Esophagus squamous epithelium (tissue), 5 donors: ENCODE measurements at places on chromosomes 1 and 21.

GRCh38 chr1:7042322-7043190 is 257.3 kb downstream of the CAMTA1 start:
- DNase-seq = no peak

DNA sequence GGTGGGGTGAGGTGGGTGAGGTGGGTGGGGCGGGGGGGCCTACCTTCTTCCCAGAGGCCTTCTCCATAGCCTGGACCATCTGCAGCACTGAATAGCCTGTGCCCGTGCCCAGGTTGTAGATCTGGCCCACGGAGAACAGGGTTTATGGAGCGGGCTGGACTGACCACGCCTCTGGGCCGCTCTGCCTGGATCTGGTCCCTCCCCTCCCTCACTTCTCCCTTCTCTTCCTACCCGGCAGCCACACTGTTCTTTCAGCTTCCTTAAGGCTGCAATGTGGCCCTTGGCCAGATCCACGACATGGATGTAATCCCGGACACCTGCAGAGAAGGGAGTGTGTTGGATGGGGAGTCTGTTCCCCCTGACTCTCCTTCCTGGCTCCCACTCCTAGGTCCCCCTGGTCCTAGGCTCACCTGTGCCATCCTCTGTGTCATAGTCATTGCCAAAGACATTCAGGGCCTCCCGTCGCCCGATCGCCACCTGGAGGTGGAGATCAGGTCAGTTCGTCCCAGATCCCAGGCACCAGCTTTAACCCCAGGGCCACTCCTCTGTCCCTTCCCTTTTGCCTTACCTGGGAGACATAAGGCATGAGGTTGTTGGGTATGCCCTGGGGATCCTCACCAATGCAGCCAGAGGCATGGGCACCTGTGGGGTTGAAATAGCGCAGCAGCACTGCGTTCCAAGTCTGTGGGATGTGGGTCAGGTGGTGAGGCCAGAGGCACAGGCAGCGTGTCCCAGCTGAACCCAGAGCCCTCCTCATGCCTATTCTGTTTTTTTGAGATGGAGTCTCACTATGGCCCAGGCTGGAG is 3.9 kb downstream of the GALE start:
- DNase-seq = no peak

DNA sequence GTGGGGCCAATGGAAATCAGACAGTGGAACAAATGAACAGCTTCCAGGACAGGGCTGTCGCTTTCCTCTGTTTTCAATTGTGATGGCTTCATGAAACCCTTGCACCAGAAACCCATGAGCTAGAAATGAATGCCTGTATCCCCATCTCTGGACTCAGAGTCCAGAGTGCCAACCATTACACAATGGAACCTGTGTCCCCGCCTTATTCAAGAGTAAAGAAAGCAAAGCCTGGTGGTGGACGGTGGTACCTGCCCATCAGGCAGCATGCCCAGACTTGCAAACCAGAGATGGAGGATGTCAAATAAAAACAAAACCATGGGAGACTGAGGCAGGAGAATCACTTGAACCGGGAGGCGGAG is 4.4 kb upstream of the CAPN2 start:
- DNase-seq = no peak

GRCh38 chr1:214261206-214262123 is 19.5 kb upstream of the SMYD2 start:
- no peak for DNase-seq

DNA sequence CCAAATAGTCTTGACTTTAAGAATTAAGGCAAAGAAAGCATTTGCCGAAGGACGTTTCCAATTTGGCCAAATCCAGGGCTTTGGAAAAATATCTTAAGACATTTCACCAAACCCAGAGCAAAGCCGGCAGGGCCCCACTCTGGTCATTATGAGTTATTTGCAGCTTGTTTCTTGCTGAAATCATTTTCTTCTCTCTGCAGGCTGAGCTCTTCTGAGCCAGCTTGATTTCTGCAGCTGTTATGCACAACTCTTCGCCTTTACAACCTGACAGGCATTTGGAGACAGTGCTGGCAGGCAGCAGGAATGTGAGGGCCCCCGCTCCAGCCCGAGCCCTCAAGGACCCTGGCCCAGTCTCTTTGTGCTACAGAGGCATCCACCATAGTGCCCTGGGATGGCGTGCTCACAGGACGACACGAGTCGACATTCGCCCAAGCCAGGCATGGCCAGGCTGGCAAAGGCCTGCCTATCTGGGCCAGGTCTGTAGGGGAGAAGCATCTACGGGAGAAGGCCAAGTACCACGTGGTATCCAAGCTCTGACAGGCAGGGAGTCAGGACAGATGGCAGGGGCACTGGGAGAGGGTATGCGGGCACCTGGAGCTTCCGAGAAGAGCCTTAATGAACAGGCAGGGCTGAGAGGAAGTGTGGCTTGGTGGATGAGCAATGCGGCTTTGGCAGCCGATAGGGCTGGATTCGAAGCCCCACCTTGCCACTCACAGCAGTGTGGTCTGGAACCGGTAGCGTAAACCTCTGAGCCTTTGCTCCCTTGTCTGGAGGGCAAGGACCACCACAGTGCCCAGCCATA is 32.3 kb downstream of the SYF2 start:
- DNase-seq = no peak

DNA sequence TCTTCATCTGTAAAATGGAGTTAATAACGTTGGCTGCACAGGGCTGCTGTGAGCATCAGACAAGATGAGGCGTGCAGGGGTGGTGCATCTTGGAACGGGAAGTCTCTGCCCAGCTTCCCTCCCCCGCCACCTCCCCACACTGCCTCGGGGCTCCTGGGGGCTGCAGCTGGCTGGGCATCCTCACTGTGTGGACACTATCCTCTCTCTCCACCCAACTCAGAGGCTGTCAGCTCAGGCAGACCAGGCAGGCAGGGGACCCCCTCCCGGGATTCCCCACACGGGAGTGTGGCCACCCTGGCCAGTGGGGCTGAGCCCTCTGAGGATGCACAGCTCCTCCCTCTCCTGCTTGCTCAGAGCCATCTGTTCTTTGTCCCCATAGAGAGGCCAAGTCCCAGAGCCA is 122.7 kb downstream of the CCDC185 start:
- DNase-seq = no peak

- DNase-seq = no peak
These were observed 58.3 kb downstream of the SIM2 start for GRCh38 chr21:36757196-36757595.

- DNase-seq = no peak
These were observed 33.1 kb downstream of the SIPA1L2 start for GRCh38 chr1:232596666-232597303.

DNA sequence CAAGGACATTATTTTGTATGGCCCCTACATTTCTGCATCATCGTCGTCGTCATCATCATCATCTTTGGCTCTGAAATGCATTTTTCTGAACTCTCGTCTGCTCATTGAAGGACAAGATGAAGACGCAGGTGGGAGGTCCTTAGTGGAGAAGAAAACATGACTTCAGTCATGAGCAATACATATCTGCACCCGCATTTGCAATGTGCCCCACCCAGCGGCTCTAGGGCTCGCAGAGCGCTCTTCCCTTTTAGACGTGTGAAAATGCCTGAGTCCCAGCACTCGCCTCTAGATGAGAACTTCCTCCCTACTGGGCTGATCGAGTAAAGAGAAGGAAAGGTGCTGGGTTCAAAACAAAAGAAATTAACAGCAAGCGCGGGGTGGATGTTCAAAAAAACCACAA is 10.1 kb downstream of the C1orf174 start:
- DNase-seq = no peak

- DNase-seq = no peak
These were observed 167.9 kb upstream of the IRF2BP2 start for GRCh38 chr1:234777856-234778220.

- no peak for DNase-seq
These were observed 56.2 kb downstream of the DPYD start for GRCh38 chr1:97864615-97865014.

- DNase-seq = no peak
These were observed 1.3 kb upstream of the TXNIP start for GRCh38 chr1:145997718-145998023.

DNA sequence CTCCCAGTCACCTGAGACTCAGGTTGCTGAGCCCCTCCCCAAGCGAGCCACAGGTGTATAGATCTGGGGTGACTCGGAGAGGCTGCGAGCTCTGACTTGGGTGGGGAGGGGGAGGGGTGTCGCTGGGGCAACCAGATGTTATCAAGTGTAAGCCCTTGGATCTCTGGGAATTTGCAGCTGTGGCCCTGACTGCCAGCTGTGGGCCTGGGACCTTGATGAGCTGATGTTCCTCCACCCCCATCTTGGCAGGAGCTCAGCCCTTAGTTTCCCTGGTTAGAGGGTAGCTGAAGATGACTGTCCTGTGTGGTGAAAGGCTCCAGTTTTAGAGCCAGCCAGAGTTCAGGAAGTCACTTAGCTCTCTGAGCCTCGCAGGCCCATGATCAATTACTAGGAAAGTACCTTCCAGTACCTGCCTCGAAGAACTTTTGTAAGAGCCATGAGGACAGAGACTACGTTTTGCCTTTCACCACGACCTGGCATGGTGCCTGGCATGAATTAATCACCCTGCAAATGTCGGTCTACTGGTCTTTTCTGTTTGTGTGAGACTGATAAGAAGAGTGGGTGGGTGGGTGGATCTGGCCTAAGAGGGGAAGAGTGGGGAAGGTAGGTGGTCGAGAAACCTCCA is 55.8 kb downstream of the YARS1 start:
- no peak for DNase-seq

DNA sequence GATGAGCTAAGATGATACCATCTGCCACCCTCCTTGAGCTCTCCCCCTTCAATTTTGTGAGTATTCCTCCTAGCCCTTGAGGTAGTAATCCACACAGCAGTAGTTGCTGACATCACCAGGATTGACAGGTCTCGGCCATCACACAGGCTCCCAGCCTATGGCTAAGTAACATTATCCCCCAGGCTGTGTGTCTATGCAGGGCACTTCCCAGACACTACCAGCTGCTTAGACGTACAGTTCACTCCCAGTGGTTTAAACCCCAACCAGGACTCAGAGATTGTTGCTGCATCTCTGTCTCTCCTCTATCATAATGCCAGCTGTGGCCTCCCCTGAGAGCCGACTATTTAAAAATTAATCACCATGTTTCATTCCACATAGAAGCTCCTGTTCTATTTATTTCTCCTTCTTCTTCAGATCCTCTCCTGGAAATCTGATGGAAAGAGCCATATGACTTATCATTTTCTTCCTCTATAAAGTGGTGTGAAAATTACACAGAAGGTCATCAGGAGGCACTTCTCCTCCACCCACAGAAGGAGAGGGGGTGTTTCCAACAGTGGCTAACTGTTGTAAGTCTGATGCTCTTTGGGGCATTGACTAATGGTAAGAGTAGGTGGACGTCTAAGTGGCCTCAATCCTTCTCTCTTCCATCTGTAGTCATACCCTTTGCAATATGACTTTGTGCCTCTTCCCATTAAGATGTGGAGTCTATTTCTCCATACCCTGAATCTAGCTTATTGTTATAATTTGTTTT is 396.3 kb downstream of the SETD4 start:
- DNase-seq = no peak

DNA sequence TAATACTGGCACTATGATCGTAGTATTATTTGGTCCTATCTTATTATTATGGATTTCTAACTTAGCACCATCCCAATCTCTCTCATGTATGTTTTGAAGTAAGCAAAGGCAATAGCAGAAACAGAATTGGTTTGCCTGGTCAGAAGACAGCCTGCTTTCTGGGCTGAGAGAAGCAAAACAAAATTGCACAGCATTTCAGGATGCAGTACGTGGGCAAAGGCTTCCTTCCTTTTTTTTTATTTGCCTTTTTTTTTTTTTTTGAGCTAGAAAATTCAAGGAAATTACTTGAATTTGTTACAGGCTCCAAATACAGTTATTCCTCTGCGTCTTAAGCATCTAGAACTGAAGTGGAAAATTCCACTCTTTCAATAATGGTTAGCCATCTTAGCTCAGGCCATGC is 8.8 kb downstream of the CDA start:
- DNase-seq = no peak

DNA sequence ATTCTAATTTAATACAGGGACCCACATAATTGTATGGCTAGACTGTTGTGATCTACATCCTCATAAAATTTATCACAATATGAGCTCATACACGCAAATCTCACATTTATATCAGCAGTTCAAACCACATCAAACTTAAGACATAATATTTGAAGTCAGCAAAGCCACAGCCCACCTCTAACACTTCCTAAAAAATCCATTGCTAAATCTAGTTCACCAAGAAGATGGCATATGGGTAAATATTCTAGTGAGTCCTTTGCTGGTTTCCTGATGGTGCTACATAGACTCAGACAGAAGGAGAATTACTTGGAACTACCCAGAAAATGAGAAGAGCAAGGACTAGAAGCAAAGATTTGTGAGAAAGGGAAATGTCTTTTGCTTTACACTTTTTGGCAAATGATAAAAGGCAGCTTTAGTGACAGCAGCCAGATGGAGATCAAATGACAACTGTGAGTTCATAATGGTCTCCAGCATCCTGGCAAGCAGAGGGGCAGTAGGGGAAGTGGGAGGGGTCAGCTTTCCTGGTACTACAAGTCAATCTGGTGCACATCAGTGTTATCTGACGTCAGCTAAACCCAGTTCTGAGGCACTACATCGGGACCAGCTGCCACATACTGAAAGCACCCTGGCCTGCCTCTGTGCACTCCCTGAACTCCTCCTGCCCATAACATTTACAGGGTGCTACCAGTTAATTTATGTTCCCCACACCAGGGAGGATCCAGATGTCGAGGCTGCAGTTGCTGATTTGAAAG is 10.6 kb upstream of the GADD45A start:
- no peak for DNase-seq

DNA sequence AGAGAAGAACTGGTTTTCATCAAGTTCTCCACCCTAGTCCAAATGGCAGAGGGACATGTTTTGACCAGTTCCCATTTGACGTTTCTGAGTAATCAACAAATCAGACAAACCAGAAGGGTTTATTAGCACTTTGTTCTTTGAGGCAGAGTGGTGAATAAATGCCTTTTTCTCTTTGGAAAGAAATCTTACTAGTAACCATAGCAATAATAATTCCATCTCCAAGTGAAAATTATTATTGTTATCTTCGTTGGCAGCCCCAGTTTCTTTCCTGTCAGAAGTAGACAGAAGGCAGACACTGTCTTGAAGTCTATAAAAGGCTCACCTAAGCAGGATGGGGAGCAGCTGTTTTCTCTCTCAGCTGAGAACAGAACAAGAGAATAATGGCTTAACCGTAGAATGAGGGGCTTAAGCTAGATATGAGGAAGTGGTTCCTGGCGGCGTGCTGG is 391.6 kb downstream of the PBX1 start:
- no peak for DNase-seq

DNA sequence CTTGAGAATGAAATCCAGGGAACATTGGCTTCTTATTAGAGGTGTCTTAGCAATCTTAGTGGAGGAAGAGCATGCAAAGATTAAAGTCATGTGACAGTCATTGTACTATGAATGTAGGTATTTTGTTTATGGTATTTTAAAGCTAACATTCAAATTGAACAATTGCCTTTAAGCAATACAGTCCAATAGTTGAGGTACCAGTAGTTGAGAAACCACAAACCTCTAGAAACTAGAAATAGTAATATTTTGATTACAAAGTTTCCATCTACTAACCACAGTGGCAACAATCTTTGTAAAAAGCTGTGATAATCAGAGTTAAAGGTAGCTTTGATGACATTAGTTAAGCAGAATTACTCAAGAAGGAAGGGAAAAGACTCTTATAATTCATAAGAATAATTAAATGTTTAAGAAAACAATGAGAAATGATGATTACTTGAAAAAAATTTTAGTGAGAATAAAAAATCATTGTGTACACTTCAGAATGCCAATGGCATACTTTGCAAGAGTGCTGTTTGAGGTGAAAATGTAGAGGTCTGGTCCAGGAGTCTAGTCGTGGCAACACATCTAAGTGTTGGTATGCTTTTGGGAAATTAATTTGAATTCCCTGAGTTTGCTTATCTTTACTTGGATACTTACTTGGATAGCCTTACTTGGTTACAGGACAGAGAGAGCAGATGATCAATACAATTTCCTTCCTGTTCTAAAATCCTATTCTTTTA is 104.9 kb upstream of the PTGFR start:
- DNase-seq = no peak
